ENCODE measurements at places on chromosomes 11 and 22.

- no peak for DNase-seq
Measured at GRCh38 chr11:126832387-126832786, 168.2 kb downstream of the KIRREL3 start.

DNA sequence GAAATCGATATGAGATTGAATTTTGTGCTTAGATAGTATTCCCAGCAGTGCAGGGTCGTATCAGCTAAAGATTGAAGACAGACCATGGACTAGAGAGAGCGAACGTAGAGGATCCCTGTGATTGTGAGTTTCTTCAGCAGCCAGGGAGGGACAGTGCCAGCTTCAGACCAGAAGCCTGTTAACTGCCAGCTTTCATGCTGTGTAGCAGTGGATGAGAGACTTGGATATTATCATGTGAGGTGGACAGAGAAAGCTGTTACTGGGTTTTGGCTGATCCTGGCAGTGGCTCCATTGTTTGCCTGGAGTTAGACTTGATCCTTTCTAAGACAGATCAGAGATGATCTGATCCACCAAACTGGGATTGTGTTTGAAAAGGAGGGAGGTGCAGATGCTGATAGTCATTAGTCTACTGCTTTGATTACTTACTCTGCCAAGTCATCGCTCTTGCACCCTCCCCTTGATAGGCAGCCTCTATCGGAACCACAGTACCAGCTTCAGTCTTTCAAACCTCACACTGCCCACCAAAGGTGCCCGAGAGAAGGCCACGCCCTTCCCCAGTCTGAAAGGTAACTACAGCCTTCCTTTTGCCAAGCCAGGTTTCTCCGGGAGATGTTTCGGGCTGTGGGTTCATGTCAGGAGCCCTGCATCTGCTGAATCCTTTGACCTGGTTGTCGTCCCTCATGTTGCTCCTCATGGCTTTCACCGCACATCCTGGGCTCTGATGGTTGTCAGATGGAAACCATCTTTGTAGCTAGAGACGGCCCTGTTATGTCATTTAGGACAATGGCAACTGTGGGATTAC, 16.2 kb downstream of the MADD start:
- no peak for DNase-seq

GRCh38 chr11:6606471-6607189, 3.1 kb downstream of the ILK start:
- DNase-seq = no peak

GRCh38 chr11:6260207-6260726, 629 bp downstream of the CCKBR start:
- no peak for DNase-seq

DNA sequence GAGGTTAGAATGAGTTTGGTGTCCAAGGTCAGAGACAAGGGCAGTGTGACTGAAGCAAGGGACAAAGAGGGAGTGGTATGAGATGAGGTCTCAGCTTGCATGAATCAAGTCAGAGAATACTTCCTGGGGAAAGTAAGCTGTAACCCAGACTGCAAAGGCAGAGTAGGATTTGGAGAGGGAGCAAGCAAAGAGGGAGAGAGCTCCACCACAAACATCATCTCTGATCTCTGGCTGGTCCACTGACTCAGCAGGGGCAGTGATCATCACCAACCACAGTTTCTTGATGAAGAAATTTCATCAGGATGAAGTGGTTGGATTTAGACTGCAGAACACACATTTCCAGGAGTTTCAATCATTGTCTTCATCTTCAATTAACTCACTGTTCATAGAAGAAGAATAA, 54.9 kb upstream of the HMGXB4 start:
- no peak for DNase-seq

DNA sequence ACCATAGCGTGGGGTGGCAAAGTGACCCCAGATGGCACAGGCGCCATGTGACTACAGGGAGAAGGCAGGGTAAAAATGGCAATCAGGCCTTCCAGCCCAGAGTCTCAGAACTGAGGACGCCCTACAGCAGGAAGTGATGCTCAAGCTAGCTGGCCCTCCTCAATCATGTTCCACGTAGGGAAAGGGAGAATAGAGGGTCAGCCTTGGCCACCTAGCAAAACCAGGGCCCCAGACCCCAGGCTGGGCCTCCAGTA, 978 bp upstream of the ANKRD13D start:
- DNase-seq = no peak

DNA sequence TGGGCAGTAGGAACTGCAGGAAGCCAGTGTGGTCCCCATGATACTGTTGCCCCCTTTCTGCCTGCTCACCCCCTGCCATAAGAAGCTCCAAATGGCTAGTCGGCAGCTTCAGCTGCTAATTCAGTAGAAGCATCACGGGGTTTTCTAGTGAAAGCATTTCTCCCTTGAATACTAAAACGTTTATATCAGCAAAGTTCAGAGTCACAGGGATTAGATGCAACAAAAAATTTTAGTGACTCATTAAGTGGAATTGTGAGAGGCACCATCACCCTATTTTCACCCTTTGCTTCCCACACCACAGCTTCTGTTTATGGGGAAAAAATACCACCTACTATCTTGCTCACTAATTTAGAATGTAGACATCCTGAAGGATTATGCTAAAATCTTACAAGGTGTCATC, 25.2 kb downstream of the RAB39A start:
- no peak for DNase-seq

GRCh38 chr11:35516403-35516802, 9.0 kb downstream of the PAMR1 start:
- no peak for DNase-seq

Measured in activated CD4-positive, alpha-beta T cell treated with anti-CD3 and anti-CD28 coated beads, Interleukin-2, amount 50 U/mL, for 24 hours (primary cell).